Stimulated activated CD4-positive, alpha-beta T cell treated with anti-CD3 and anti-CD28 coated beads, Interleukin-15, amount 100 ng/mL, for 1 hour (primary cell): ENCODE measurements at places on chromosomes 6 and 20.

DNA sequence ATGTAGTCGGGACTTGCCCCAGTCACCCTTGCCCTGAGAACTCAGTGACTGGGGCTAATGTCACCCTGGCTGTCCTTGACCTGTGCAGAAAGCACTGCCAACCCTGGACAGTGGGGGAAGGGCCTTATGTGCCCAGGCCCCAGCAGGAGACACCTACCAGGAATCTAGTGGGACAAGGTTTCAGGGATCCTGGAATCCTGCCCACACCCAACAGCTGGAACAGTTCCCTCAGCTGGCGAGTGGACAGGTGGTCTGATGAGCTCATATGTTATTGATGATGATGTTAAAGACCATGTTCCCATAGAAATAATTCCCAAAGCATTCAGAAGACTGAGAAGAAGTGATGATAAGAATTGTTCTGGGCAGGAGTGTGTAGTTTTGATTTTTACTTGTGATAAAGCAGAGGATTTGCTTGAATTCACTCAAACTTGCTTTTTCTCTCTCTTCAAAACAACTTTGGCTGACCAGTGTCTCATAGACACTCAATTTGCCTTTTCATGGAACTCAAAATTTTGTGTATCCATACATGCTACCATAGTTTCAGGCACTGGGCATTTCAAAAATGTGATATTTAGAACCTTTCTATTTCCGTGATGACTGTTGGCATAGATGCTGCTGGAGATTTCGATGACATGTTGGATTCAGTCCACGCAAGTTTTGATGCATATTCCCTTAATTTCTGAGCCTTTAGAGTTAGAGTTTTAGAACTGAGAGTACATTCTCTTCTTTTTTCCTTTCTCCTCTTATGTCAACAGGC is 79.3 kb downstream of the SLC22A3 start:
- DNase-seq, result no peak

- no peak for DNase-seq
These were observed 88.7 kb upstream of the RNF24 start for GRCh38 chr20:4104045-4104444.

DNA sequence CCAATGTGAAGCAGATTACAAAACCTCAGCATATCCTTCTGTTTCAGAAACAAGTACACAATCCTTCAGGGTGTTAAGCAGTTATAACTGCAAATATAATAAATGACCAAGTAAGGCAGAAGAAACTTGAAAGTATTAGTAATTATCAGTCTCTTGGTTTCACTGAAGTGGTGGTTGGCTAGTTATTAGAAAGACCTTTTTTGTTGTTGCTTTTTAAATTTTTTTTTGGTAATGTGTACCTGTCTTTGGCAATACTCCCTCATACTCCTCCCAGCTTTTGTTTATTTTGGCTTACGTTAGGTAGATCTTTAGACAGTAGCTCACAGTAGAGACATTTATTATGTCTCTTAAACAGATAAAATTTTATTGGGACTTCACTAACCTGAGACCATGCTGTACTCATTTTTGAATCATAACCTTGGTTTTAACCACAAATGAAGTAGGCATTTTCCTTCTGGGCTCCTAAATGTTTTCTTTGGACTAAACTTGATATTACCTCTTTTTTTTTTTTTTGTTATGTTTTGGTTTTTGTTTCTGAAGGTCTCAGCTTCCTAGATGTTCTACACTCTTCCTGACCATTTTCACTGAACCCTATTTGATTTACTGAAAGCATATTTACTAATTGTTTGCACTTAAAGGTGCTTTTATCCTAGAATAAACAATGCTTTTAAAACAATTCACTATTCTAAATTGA is 6.4 kb downstream of the CD2AP start:
- DNase-seq, result no peak

DNA sequence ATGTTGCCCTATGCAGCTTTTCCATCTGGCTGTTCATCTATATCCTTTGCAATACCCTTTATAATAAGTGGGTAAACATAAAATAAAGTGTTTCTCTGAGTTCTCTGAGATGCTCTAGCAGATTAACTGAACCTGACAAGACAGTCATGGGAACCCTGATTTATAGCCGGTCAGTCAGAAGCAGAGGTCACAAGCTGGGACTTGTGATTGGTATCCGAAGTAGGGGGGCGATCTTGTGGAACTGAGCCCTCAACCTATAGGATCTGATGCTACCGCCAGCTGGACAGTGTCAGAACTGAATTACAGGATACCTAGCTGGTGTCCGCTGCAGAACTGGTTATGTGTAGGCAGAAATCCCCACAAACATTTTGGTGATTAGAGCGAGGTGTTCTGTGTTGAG is 39.0 kb downstream of the SLC17A5 start:
- no peak for DNase-seq

GRCh38 chr20:16104783-16105182 is 468.5 kb downstream of the KIF16B start:
- no peak for DNase-seq

DNA sequence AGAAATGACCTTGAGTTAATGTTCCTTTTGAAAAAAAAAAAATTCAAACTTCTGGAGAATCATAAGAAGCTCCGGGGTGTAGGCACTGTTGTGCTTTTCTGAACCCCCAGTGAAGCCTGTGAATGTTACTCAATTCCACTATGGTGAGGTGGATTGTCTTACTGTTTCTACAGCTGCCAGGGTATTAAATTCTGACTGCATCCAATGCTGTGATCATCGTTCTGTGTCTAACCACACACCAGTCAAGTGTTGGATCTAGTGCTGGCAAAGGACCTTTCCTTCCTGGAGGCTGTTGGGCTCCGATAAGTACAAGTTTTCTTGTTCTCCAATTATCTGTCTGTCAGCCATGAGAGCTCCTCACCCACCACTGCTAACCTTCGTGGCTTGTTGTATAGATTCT is 162.0 kb upstream of the EPHA7 start:
- DNase-seq, result no peak

DNA sequence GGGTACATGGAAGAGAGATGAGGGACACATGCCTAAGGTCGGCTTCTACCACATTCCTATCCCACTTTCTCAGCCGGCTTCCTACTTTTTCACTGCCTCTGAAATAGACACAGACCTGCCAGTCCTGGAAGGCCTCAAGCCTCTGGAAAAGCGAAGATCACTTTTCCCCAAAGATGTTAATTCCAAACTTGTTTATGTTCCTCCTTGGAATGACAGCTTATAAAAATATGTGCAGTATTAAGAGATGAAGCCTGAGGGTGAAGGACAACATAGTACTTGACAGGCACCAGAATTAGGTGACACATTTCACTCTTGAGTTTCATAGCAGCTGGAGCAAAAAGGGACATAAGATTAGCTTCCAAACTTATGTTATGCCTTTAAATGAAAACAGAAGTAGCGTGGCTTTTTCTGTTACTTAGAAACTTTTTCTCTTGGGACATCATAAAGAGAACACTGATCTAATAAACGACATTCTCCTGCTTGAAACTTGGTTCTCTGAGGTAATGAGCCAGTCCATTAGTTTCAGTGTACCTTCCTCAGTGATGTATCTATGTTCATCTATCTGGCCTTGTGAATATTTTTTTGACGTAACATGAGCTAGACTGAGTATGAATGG is 25.3 kb downstream of the FOXO3 start:
- DNase-seq, result no peak

DNA sequence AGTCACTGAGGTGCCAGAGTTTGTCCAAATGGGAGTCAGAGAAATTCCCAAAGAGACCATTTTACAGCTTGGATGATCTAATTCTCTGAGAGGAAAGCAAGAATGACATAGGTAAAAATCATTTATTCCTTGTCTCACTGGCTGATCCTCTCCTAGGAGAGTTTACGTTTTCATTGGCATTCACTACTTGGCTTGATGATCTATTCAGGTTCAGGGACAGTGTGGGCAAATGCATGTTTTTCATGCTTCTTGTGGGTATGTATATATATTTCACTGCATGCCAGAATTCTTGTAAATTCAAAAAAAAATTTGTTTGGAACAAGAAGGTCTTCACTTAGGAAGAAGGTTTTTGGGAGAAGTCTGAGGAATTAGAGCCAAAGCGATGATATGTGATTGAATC is 403.4 kb upstream of the JAG1 start:
- no peak for DNase-seq

DNA sequence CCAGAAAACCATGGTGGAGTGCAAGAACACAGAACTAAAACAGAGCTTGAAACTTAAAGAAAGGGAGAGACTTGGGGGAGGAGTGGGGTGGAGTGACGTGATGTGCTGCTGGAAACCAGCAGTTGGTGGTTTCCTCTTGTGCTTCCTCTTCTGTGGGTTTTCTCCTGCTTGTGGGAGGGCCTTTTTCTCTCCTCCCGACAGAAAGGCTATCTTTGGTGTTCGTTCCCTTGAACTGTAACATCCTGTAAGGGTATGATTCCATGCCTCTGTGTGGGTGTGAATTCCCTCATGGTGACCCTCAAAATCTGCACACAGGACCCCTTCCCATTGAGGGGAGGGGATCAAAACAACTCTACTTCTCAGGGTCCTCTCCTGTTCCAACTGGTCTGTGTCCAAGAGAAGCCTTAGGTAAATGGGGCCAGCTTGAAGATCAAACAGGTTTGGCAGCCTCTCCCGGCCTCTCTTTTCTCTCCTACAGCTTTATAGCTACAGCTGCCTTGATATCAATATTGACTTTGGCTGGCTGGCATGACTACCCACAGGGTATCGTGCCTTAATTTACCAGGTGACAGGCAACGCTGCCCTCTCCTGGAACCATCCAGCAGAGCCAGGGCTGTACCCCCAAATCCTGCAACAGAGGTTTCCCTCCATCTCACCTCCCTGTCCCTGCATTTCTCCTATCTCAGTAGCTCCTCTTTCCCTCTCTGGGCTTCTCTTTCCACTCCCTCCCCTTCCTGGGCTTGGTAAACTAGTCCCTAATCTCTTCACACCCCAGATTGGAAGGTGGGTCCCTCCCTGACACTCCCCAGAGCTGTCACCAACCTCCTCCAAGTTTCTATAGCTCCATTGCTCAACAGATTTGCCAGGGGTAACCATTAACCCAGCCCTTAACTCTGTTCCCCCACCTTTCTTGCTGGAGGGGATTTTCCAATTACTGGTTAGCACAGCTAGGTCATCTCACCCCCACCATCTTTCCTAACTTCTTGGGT is 1.5 kb upstream of the MSH5 start:
- DNase-seq, result peak; percentile 24
